Fibroblast of the aortic adventitia (primary cell): ENCODE measurements at places on chromosomes 2 and 18.

GRCh38 chr2:1988594-1988993, 244.3 kb upstream of the PXDN start:
- DNase-seq, result no peak

GRCh38 chr2:26640331-26640745, 828 bp downstream of the CIB4 start:
- peak; percentile 70 for DNase-seq

DNA sequence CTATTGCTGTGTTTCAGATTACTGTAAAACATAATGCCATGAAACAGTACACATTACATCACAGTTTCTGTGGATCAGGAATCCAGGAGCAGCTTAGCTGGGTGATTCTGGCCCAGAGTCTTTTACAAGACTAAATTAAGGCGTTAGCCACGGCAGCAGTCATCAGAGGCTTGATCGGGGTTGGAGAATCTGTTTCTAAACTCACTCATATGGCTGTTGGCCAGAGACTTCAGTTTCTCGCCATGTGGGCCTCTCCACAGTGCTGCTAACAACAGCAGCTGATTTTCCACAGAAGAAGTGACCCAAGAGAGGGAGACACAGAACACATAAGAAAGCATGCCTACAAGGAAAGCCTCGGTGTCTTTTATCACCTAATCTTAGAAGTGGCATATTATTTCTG, 89.2 kb upstream of the MYO3B start:
- peak; percentile 33 for DNase-seq

GRCh38 chr18:60235164-60235563, 137.4 kb downstream of the MC4R start:
- DNase-seq, result no peak

- DNase-seq, result no peak
Measured at GRCh38 chr2:113277474-113278072, 1.1 kb downstream of the PAX8 start.
